ENCODE measurements at places on chromosomes 7 and 10. TPM values are rescaled to one million over a fixed set of nuclear protein-coding genes. Genes with fewer than 3 reads are reported as not detected.

The RBM20 gene
- not detected for total RNA-seq

The ZNF853 gene
- total RNA-seq, result 1.7 TPM

The FAM13C gene
- not detected for total RNA-seq

The DNAH11 gene
- total RNA-seq, result 0.05 TPM

The C10orf53 gene
- total RNA-seq, result not detected

The CPA4 gene
- total RNA-seq, result 4.7 TPM
